ENCODE measurements at places on chromosomes 4 and X.

DNA sequence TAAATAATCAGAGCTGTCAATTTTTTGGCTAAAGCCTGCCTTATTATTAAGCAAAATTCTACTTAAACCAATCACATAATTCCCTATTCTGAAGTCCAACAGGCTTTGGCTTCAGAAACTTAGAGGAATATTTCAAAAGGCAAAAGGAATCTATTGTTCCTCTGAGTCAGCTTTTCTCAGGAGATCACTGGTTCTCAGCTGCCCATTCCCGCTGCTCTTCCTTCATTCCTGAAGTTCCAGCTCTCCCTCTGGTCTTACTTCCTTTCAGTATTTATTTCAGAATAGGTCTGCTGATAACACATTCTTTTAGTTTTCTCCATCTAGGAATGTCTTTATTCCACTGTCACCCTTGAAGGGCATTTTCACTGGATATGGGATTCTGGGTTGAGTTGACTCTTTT is 133.7 kb downstream of the SOWAHB start:
- peak; percentile 20 for DNase-seq

DNA sequence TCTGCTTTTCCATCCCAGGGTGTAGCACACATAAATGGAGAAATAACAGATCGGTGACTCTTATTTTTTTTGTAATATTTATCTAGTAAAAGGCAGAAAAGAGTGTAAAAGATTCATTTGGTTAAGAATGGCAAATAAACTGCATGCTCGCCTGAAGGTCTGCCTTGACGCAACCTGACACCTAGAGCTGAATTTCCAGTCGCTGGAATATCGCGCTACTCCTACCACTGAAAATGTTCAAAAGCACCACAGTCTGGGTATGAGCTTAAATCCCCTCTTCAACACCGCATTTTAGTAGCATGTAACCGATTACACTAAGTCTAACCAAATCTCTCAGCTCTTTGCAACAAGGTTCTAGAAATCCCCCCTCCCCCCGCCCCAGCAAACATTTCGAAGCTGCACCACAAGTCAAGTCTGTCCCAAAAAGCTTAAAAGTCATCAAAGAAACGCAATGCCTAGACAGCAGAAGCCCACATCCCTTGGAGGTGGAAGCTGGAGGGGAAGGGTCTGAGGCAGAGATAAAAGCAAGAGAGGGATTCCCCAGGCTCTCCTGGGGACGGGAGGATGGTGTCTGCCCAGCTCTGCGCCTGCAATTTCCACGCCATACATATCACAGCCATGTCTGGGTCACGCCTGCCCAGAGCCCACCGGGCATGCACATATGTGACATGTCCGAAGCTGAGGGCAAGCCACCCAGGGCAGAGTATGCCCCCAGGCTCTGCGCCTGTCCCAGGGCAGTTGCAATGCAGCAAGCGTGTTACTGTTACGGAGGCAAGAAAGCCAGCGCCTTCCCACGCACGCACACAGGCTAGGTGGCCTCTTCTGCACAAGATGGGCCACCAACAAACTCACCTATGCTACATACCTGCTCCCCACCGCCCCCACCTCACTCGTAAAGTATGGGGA is 1.4 kb downstream of the FGF13 start:
- no peak for DNase-seq

- DNase-seq: peak; percentile 45
Observed at GRCh38 chr4:26268246-26268645, 52.6 kb upstream of the RBPJ start.

GRCh38 chr4:56976837-56977320 is 527 bp downstream of the NOA1 start:
- no peak for DNase-seq

GRCh38 chrX:42398967-42399631 is 378.9 kb downstream of the PPP1R2C start:
- DNase-seq: peak; percentile 30

GRCh38 chr4:52894443-52894842 is 32.3 kb downstream of the RASL11B start:
- DNase-seq: no peak

Measured in M059J (cell line).